ENCODE measurements at places on chromosomes 6 and 20. TPM values are rescaled to one million over a fixed set of nuclear protein-coding genes. Genes with fewer than 3 reads are reported as not detected.

DNA sequence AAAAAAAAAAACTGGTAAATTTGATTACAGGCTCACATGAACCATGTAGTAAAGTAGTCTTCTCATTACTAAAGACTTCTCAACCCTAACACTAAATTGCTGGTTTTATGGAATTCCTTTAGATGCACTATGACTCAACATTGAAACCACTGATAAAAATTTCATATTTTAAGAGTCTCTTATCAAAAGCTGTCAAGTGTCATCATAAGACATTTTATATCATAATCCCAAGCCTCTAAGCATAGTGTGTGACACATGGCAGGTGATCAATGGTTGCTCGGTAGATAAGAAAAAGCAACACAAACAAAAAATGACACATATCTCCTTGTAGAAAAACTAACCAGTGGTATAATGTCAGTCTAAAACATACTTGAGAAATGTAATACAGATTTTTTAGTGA, 258.4 kb downstream of the RNGTT start:
- DNase-seq = no peak

DNA sequence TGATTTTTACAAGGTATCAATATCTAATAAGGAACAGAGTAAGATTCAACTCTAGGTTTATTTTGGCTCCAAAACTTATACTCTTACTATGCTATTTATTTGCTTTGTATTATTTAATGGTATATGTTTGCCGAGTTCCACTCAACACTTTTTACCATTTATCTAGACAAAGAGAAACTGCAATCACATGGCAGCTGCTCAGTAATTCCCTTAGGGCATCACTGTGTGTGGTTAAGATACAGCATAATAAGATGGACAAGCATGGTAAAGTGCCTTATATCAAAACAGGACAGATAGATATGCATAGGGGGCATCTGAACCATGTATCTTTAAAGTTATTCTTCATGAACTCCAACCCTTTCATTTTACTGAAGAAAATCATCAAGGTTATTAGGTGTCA, 483.0 kb upstream of the ID4 start:
- DNase-seq = no peak

GRCh38 chr6:94341173-94341572, 921.8 kb upstream of the EPHA7 start:
- no peak for DNase-seq

- no peak for DNase-seq
Measured at GRCh38 chr6:11231564-11232192, 790 bp downstream of the NEDD9 start.

RGS17 gene
- total RNA-seq = not detected

- no peak for DNase-seq
Measured at GRCh38 chr6:168826726-168827585, 386.0 kb downstream of the SMOC2 start.

DNA sequence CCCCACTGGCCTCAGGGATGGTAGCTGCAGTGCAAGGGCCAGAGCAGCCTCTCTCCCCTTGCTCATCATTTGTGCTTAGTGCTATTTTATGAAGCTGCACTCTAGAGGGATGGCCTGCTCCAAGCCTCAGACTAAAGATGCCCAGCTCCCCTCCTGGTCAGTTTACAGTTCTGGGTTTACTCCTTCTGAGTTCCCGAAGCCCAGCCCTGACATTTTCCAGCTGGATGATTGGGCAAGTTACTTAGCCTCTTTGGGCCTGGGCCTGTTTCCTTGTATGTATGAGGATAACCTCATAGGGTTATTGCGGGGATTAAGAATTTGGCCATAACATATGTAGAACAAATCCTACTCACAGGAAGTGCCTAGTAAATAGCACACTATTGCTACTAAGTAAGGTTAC, 31.8 kb upstream of the EMILIN3 start:
- no peak for DNase-seq

MRPS18A gene
- 69.7 TPM for total RNA-seq

GRCh38 chr6:142984386-142984785, 39.4 kb upstream of the HIVEP2 start:
- DNase-seq = no peak

KPNA5 gene
- 17.6 TPM for total RNA-seq

- no peak for DNase-seq
Measured at GRCh38 chr6:111711476-111711875, 105.8 kb upstream of the TRAF3IP2 start.

GRM1 gene
- not detected for total RNA-seq
